Stimulated activated CD4-positive, alpha-beta T cell treated with anti-CD3 and anti-CD28 coated beads, Interleukin-12 subunit alpha, Interleukin-12 subunit beta, amount 100 ng/mL, for 48 hours (primary cell): ENCODE measurements at places on chromosomes 1 and 21.

- DNase-seq: no peak
Observed at GRCh38 chr1:231926340-231926739, 299.8 kb downstream of the DISC1 start.

DNA sequence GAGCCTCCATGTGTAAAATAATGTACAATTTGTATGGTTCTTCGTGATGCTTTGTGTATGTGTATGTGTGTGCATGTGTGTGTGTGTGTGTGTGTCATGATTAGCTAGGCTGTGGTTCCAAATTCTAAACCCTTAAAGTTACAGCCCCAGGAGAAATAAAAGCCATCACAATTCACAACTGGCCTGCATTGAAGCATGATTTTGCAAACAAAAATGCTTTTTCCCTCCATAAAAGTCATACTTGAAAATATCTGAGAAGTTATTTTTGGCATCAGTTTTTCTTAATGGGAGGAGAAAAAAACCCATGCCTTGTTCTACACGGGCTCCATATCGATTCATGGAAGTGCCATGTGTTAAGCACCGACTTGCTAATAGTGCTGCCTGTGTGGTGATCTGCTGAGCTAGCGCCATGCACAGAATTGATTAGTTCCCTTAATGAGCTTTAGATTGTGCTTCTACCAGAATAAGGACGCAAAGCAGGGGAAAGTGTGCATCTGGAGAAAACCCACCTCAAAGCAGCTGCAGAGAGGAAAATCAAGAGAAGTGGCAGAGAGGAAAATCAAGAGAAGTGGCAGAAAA lies 207.3 kb downstream of the DSCAM start:
- no peak for DNase-seq

GRCh38 chr1:118390955-118391354 lies 205.9 kb upstream of the SPAG17 start:
- DNase-seq: no peak

DNA sequence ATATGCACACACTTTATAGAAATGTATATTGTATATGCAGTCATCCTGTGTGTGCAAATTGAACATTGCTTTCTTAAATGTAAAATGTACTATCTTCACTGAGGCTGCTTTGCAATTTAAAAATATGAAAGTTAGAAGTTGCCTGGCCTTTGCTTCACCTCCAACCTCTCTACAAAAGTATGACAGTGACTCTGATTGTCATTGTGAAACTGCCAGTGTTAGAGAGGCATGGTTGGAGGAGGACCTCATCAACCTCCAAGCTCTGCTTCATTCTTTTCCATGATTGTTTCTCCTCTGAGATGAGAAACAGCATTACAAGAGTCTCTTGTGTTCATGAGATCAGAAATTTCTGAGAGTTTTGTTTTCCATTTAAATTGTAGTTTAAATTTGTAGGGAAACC lies 185.5 kb downstream of the ZC3H11B start:
- DNase-seq: no peak

DNA sequence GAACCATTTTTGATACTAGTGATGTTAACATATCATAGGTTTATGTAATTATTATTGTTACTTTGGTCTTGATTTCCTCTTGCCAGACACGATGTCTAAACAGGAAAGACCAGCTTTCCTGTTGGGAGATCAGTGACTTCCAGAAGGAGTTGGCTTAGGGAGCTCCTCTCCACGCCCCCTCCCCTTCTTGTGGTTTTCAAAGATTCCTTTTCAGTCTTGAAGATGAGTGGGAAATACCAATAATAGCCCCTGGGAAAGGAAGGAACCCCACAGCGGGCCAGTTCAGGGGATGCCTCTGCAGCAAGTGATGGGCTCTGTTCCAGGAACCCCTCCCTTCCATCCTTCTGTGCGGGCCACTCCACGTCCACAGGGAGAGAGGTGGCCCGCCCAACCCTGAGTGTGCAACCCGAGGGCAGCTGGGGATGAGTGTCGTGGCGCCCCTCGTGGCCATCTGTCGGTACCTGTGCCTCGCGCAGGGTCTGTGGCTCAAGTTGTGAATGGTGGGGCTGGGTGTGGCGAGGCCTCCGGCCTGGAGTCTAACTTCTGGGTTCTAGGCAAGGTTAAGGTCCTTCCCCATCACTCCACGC lies 65.7 kb downstream of the TLR5 start:
- no peak for DNase-seq

DNA sequence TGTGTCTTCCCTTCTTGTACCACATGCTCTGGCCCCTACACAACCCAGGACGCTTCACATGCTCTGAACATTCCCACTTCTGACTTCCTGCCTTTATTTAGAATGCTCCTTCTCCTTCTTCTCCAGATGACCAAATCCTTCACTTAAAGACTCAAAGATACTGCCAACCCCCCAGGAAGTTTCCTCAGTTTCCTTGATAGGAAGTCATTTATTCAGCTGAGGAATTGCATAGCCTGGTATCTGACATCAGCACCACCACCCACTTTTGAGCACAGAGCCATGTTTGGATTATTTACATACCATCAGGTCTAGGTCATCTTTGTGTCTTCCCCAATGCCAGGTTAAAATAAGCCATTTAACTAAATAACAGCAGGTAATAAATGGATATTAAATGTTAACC lies 42.4 kb downstream of the GFI1 start:
- no peak for DNase-seq

- no peak for DNase-seq
Observed at GRCh38 chr1:98405581-98406074, 255.9 kb upstream of the SNX7 start.

DNA sequence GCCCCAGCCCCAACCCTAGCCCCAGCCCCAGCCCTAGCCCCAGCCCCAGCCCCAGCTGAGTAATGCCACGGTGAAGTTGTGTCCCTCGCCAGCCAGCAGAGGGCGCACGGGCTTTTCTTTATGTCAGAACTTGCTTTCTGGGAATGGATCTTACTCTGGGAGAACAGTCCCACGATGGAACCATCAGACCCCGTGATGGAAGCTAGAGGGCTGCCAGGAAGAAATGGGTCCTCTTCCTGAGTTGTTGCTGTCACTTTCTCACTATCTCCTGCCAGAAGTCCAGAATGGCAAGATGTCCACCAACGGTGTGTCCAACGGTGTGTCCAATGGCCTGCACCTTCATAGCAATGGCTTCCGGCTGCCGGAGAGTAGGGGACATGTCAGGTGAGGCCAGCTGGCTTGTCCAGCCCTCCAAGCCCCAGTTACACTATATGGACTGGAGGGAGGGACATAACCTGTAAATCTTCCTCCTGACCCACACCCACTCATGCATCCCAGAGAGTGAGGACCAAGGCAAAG lies 25.1 kb upstream of the TMEM222 start:
- peak; percentile 56 for DNase-seq

DNA sequence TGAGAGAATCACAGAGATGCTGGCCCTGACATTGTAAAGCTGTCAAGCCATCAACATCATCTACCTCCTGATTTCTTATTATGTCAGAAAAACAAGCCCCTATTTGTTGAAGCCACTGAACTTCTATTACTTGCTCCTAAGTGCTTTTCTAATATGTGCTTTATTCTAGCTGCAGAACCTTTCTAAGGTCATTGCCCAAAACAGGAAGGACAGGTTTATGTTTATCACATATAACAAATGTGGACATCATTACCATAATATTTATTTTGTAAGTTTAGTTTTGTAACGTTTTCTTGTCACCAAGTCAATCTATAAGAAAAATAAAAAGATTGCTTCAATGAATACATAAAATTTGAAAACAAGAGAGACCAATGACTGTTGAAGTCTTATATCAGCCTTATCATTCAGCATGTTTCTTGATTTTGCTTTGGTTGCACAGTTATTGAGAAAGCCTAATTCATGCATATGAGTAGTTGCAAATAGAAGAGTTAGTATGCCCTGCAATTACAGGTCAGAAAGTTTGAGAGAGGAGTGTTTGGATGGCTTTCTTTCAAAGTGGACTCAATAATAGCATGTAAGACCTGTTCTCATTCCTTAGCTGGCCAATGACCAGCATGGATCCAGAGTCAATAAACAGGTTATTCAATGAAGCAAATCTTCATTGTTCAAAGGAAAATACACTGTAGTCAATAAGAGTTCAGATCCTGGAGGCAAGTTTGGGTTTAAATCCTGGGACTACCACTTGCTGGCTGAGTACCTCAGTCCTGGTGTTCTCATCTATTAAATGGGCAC lies 84.1 kb downstream of the MAB21L3 start:
- no peak for DNase-seq

- no peak for DNase-seq
Observed at GRCh38 chr1:28175955-28176485, 470 bp downstream of the PTAFR start.

DNA sequence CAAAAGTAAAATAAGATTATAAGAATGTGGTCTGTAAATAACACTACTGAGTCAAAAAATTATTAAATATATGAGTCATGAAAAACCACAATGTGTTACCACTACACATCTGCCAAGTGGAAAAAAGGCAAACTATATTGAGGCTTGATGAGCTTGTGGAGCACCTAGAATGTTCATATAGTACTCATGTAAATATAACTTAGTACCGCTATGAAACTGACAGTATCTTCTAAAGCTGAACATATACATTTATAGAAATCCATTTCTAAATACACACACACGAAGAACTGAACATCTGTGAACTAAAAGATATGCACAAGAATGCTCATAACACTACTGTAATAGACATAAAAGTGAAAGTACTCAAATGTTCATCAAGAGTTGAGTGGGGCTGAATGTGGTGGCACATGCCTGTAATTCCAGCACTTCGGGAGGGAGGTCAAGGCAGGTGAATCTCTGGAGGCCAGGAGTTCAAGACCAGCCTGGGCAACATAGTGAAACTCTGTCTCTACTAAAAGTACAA lies 18.5 kb upstream of the GBP3 start:
- DNase-seq: no peak

DNA sequence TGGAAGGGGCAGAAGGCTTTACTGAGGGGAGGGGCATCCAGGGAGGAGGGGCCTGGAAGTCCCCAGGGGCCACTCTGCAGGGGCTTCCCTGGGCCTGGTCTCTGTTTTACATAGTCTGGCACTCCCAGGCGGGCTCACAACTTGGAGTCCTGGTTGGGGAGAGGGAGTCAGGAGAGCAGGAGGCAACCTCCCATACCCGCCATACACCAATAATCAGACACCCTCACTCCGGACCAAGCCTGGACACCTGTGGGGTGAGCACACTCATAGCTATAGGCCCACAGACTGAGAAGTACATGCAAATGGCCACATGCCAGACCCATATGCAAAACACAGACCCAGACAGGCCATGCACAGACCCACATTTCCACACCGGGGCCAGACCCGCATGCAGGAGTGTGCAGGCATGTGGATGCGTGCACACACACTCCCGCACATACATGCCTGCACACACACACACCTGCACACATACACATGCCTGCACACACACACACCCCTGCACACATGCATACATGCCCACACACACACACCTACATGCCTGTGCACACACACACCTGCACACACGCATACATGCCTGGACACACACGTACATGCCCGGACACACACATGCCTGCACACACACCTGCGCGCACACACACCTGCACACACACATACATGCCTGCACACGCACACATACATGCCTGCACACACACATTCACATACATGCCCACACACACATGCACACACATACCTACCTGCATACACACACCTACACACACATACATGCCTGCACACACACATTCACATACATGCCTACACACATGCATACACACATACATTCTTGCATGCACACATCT lies 89.5 kb upstream of the RUNX3 start:
- no peak for DNase-seq

DNA sequence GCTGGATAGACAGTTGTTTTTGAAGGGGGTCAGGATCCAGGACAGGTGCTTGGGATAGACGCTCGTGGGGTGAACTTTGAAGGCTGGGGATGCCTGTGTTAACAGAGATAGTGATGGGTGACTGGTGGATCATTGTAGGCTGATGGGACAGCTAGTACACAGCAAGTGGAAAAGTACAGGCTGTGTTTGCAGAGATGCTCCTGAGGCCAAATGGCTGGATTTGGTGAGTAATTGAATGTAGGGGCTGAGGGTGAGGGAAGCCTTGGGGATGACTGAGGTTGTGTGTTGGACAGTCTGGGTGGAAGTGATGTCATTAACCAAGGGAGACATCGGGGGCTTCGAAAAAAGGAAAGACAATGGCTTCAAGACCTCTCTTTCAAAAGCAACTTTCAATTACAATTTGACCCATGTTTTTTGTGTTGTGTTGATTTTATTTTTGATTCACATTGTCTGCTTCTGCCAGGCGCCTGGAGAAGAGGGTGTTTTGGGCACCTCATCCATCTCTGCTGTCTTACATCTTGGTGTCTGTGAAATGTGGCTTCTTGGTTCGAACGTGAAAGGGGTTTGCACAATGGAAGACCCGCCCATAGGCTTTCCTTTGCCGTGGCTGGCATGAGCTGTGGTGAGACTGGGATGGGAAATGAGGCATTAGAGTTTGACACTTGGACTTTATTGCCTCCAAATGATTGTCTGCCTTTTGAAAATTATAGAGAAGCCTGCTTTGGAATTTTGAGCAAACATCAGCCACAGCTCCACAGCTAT lies 147.5 kb downstream of the FOXD2 start:
- no peak for DNase-seq

DNA sequence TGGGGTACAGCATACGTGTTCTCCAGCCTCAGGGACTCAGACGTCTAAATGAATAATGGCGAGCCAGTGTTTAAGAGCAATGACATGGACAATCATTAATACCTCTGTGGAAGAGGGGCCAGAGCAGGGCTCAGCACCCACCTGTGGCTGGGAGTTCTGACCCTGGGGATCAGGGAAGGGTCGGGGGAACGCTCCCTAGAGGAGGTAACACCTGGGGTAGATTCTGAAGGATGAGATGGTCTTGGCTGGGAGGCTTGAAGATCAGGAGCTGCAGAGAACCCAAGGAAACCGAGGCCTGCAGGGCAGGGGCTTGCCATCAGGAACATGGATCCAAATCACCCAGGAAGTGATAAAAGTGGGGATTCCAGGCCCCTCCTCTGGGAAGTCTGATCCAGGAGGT lies 138.2 kb upstream of the RUNX3 start:
- no peak for DNase-seq

GRCh38 chr1:99171184-99171813 lies 93.0 kb upstream of the PLPPR4 start:
- DNase-seq: no peak

GRCh38 chr1:50352428-50352827 lies 70.8 kb downstream of the DMRTA2 start:
- DNase-seq: no peak

DNA sequence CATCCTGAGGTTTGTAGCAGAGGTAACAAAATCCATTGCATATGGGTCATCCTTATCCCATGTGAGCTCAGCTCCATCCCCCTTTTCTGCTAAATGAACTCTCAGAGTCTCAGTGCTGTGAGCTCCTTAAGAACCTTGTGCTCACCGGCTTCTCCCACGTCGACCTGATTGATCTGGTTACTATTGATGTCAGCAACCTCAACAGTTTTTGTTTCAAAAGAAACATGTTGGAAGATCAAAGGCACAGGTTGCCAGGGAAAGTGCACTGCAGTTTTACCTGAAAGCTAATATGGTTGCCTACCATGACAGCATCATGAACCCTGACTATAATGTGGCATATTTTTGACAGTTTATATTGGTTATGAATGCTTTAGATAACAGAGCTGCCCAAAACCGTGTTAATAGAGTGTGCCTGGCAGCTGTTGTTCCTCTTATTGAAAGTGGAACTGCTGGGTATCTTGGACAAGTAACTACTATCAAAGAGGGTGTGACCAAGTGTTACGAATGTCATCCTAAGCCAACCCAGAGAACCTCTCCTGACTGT lies 131.4 kb downstream of the HS2ST1 start:
- DNase-seq: peak; percentile 10

GRCh38 chr1:244207935-244208244 lies 156.8 kb downstream of the ZBTB18 start:
- DNase-seq: no peak
